ENCODE measurements at places on chromosomes 1 and 21.

GRCh38 chr1:243924588-243925349, 74.7 kb upstream of the AKT3 start:
- DNase-seq: no peak

- DNase-seq: no peak
Observed at GRCh38 chr1:225868631-225869330, 13.4 kb downstream of the TMEM63A start.

- DNase-seq: no peak
Observed at GRCh38 chr1:231209531-231209930, 31.5 kb upstream of the GNPAT start.

GRCh38 chr1:42957880-42958487, 684 bp downstream of the SLC2A1 start:
- peak; percentile 55 for DNase-seq

DNA sequence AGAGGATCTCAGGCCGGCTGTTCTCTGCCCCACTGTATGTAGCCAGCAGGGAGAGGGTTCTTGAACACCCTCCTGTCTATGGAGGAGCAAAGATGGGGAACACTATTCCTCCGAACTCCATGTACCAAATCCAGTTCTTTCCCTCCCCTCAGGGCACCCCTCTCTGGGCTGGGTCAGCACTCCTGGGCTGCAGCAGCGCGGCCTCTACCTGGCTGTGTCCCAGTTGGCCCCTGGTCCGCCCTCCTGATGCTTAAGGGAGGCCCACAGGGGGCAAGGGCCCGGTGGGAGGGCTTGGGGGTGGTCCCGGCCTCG, 471 bp upstream of the ADPRS start:
- DNase-seq: no peak

GRCh38 chr1:177043597-177043996, 120.9 kb downstream of the ASTN1 start:
- no peak for DNase-seq

GRCh38 chr1:168483539-168483938, 60.3 kb downstream of the XCL2 start:
- DNase-seq: no peak

- DNase-seq: no peak
Observed at GRCh38 chr1:85984636-85985035, 171.9 kb downstream of the COL24A1 start.

- no peak for DNase-seq
Observed at GRCh38 chr1:100717218-100717617, 2.3 kb upstream of the VCAM1 start.

- no peak for DNase-seq
Observed at GRCh38 chr1:60809204-60809980, 273.0 kb upstream of the NFIA start.

GRCh38 chr1:18760156-18760555, 99.3 kb downstream of the TAS1R2 start:
- no peak for DNase-seq

DNA sequence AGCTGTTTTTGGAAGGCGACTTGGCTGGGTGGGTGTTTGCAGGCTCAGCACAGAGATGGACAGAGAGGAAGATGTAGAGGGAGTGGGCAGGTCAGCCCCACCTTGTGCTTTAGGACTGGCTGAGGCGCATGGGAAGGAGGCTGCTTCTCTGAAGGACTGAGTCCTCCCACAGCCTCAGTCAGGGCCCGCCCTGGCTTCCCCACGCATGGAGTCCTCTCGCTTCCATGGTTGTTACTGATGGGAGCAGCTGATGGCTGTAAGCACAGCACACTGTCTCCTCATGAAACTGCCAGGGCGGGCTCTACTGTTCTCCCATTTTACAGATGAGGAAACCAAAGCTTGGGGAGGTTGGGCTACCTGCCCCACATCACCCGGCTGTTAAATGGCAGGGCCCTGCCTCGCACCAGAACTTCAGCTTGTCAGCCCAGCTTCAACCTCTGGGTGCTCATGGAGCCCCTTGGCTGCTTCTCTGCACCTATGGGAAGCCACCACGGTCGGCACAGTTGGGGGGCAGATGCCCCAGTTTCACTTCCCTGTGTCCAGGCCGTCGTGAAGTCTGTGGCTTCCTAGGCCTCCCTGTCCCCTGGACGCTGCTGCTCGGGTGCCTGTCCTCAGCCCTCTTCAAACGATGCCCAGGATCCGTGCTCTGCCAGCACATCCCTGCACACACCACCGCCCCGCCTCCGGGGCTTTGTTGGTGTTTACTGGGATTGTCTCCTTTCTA, 2.4 kb downstream of the TMEM201 start:
- DNase-seq: no peak

GRCh38 chr1:247288341-247288740, 32.5 kb downstream of the VN1R5 start:
- DNase-seq: no peak

- no peak for DNase-seq
Observed at GRCh38 chr1:16248007-16248436, 11.0 kb upstream of the CPLANE2 start.

GRCh38 chr21:33089395-33090119, 19.6 kb downstream of the OLIG1 start:
- no peak for DNase-seq

GRCh38 chr1:43632135-43632670, 17.7 kb upstream of the KDM4A start:
- DNase-seq: no peak

- no peak for DNase-seq
Observed at GRCh38 chr1:239426821-239427475, 40.6 kb downstream of the CHRM3 start.

DNA sequence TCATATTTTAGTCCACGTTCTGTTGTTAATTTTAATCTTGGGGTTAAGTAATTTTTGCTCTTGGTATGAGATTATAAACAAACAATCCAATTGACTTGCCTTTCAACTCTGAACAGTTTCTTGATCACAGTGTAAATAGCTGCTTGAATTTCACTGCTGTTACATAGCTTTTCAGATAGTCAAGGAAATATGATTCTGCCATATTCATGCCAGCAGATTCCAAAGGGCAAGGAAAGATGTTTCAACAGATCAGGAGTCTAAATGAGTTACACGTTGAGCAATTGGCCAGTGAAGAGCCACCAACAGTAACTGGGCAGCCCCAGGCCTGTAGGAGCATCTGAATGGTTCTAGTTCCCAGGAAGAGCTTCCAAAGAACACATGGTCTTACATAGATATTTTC, 93.6 kb downstream of the LEPR start:
- DNase-seq: no peak

DNA sequence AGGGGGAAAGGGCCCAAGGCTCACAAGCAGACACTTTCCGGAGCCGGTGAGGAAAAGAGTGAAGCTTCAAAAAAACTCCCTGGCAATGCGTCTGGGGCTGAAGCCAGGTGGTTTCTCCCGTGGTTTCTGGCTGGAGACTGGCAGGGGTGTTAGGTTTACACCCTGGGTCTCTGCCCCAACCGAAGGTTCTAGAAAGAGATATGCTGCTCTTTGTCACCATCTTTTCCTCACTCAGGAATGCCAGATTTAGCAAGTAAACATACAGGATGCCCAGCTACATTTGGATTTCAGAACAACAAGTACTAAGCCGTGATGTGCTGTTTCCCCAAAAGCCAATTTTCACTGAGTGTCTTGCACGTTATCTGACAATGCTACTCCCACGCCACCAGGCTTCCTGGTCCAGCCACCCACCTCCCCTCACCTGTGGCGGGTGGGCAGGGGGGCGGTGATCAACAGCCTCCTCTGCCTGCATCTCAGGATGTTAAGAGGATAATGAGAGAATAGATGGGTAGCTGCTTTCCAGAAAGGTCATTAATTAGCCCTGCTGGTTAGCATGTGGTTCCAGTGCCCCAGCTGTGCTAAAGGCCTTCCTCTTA, 69.6 kb upstream of the OLIG2 start:
- DNase-seq: no peak

GRCh38 chr1:212651521-212651920, 43.0 kb downstream of the ATF3 start:
- DNase-seq: no peak

DNA sequence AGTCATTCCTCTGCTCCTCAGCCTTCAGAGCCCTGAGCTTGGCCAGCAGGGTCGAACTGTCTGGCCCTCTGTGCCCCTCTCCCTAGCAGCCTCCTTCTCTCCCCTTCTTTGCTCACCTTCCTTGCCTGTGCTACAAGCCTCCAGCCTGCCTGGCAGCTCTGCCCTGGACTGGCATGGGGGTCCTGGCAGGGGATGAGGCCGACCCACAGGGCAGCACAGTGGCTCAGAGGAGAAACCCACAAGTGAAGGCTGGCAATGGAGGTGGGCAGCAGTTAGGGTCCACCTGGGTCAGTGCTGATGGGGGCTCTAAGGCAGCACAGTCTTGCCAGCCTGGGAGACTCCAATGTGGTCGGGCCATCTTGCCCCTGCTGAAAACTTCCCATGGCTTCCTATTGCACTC, 274.2 kb downstream of the GRIK3 start:
- DNase-seq: no peak

DNA sequence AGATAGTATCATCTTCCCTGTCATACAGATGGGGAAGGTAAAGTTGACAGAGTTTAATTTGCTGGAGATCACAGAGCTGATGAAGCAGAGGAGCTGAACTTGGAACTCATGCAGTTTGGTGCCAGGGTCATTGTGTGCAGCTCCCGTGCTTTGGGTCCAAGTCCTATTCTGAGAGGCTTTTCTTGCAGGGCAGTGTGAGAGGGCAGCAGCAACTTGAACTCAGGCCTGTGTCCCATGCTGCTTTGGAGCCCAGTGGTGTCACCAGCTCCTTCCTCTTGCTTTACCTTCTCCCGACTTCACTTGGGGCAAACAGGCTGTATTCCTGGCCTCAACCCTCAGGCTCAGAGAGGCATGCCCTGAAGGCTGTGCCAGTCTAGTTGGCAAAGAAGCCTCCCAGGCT, 24.7 kb downstream of the INAVA start:
- no peak for DNase-seq

Measured in ACHN (cell line).